Fibroblast of mammary gland (primary cell): ENCODE measurements at places on chromosomes 7 and 10.
A peak's percentile ranks its signal among the peaks of the same experiment; 100 is the strongest.

DNA sequence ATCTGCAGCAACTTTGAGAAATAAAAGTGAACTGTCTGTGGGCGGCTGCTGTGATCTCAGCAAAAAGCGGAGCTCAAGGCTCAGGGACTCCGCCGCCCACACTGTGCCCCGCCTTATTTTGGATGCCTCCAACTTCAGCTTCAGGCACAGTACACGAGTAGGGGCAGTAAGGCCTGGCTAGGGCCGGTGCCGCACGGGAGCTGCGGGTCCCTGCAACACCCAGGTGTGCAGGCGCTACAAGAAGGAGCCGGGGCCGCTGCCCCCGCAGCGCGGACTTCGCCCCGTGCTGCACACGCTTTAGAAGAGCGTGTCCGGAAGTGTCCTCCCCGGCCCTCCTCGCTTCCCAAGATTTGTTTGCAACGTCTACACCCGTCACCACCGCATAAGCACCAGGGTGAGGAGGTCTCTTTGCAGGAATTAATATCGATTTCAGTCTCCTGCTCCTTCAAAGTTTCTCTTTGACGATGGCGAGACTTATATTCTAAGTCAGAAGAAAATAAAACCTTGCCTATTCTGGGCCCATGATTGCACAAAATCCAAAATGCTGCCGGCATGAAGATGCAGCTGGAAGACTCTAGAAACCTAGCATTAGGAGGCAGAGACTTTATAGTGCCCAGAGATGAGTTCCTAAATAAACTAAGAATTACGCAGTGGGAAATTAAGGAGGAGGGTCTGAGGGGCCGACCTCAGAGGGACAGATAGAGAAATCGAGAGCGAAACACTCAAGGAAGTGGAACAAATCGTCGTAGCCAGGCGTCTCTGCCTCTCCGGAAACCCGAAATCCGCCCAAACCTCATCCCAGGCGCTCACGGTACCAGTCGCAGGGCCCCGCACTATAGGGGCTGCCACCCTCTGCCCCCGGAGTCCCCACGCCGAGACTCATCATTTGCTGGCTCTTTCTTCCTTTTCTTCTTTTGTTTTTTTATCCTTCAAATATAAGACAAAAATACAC is 6.4 kb downstream of the VAX1 start:
- DNase-seq = no peak

DNA sequence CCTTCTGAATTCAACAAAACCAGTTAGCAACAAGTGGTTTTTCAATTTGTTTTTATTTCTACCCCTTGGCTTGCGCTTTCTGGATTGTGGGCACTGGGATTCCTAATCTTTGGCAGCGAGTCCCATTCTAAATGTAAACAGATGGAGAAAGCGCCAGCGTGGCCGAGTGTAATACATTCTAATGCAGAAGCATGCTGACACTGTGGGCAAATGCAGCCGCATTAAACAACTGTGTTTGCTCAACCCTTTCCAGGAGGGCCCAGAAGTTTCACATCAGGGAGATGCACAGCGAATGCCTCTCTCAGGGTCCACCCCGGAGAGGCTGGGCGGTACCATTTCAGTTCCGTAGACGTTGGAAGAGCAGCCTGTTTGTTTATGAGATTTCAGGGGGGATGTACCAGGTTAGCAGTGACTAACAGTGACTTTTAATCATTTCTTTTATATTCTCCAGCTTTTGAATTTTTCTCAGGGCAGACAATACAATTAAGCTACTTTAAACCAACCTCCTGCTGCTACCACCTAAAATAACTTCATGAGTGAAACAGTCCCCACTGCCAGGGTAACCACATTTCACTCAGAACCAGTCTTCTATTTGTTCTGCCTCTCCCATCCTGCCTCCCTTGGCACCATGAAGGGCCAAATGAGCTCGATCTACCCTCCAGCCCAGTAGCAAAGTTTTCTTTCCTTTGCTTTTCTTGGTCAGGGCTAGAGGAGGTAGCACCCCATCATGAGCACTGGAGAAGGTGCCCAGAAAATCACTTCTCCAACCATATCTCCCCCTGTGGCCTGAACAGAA is 164.2 kb upstream of the ITGB1 start:
- peak; percentile 58 for DNase-seq

GRCh38 chr10:45558425-45558824 is 114.1 kb downstream of the ZFAND4 start:
- DNase-seq = no peak

DNA sequence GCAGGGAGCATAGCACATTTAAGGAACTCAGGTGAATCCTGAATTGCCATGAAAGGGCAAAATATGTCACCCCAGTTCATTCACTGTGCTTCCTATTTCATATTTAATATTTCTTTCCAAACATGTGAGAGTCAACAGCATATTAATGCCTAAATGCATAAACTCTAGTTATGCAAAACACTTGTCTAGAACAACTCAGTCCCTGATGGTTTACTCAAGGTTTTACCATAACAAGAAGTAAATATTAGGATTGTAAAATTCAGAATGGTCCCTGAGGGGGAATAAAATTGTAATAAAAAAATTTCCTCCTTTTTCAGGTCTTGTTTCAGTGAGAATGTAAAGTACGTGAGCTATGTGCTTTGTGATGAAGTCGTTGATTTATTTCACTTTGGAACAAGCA is 51.7 kb upstream of the SEPHS1 start:
- no peak for DNase-seq

GRCh38 chr7:134632052-134632451 is 14.6 kb upstream of the BPGM start:
- no peak for DNase-seq

DNA sequence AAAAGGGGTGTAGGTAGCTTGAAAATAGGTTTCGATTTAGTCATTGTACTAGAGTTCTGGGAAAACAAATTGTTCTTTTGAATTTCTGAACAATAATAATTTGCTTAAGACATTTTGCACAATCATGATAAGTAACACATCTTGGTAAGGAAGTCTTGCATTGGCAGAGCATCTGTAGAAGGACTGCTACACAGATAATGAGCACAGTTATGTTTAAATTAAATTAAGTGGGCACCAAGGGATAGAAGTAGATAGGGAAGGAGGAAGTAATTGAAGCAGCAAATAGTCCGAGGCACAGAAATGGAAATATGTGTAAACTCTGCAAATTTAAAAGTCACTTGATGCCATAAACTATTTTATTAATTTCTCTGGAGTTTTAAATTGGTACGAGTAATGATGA is 122.4 kb downstream of the CHN2 start:
- DNase-seq = no peak

DNA sequence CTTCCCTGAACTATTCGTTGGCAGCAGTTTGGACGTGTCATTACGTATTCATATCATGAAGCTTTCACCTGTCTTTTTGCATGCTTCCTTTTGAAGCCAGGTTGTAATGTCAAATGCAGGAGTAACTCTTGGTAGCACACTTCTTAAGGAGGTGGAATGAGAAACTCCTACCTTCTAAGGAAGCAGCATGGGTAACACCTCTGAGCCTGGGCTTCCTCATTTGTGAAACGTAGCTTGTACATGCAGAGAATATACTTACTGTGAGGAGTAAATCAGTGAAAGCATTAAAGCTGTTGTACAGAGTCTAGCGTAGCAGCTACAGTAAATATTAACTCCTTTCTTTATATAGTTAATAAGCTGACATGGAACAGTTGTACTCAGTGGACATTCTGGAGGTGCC is 21.1 kb downstream of the CUL1 start:
- DNase-seq = no peak

GRCh38 chr7:29362380-29362779 is 167.8 kb downstream of the CHN2 start:
- no peak for DNase-seq

- no peak for DNase-seq
These were observed 13.2 kb upstream of the EVX1 start for GRCh38 chr7:27229448-27229847.

DNA sequence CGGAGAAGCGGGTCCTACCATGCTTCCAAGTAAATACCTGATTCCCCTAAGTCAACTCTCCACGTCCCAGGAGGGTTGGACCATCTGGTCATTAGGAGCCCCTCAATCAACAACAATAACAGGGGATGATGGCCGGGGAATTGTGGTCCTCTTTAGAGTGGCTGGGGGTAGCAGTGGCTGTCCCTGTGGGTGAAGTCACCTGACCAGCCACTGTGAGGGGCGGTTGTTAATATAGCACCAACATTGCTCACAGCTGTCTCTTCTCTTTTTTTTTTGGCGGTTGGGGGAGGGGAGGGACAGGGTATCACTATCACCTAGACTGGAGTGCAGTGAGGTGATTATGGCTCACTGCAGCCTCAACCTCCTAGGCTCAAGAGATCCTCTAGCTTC is 67.9 kb downstream of the SPDYE5 start:
- DNase-seq = no peak

DNA sequence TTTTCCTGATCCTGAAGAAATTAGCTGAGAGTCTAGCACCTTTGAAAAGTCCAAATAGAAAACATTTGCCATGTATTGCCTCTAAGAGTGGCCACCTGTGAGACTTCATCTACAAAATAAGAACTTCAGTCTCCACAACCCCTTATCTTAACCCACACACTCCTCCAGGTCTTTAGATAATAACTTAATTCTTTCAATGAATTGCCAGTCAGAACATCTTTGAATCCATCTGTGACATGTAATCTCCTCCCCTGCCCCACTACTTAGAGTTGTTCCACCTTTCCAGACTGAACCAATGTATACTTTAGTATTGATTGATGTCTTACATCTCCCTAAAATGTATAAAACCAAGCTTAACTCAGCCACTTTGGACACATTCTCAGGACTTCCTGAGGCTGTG is 84.4 kb upstream of the FAM171A1 start:
- no peak for DNase-seq

DNA sequence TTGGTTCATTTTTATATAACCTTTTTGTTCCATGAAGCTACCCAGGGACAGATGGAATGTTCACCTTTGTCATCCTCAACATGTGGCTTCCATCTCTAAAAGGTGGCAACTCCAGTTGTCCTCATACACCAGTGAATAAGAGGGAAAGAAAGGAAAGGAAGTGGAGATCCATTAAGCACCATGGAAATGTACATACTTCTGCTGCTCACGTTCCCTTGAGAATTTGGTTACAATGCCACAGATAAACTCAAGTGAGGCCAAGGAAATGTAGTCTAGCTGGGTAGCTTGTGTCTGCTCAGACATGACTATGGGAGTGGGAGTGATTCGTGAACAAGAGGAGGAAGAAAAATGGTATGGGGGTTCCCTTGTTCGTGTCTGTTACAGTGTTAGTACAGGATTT is 237.1 kb upstream of the FAM3C start:
- DNase-seq = no peak

GRCh38 chr10:50501924-50502452 is 121.8 kb downstream of the SGMS1 start:
- DNase-seq = no peak

GRCh38 chr7:157054927-157055326 is 44.5 kb upstream of the MNX1 start:
- DNase-seq = no peak

DNA sequence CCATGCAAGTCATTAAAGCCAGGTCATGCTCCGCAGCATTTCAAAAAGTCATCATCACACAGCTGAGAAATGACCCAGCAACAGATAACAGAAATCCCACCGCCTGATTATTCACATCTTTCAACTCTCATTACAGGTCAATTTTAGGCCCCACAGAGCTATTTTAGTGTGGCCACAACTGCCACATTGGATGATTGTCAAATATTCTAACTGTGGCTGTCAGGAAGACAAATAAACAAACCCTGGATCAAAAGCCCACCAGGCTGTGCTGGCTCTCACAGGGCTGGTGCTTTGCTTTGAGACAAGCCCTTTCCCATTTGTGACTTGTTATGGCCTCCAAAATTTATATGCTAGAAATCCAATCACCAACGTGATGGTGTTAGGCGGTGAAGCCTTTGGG is 117.6 kb upstream of the CDC14C start:
- no peak for DNase-seq

DNA sequence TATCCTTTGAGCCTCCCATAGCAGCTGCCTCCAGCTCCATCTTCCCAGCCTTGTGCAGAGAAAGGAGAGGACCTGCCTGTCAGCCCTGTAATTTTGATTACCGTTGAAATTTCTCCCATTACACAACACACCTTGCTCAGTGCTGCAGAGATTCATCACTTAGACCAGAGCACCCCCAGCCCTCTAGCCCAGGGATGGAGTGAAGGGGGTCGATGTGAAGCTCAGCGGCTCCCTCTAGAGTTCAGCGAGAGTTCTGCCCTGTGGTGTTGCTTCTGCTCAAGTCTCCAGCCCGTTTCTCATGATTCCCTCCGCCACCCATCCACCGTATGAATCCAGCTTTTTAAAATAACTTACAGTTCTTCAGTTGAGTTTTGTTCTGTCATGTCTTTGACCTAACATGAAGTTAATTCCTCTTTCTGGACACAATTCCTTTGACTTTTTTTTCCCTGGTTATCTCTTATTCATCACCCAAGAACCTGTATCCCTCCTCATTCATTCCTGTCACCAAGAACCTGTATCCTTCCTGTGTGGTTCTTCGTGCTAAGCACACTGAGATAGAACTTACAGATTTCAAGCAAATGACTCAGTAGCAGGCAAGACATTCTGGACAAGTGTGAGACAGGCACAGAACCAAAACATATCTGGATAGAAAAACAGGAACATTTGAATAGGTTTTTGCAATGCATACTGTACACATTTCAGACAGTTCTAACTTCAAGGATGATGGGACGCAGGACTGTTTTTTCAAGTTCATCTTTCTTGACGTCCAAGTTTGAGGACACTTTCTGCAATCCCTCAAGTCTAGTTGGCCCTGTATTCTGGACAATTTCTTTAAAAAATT is 35.0 kb upstream of the ZNF32 start:
- DNase-seq = peak; percentile 26

DNA sequence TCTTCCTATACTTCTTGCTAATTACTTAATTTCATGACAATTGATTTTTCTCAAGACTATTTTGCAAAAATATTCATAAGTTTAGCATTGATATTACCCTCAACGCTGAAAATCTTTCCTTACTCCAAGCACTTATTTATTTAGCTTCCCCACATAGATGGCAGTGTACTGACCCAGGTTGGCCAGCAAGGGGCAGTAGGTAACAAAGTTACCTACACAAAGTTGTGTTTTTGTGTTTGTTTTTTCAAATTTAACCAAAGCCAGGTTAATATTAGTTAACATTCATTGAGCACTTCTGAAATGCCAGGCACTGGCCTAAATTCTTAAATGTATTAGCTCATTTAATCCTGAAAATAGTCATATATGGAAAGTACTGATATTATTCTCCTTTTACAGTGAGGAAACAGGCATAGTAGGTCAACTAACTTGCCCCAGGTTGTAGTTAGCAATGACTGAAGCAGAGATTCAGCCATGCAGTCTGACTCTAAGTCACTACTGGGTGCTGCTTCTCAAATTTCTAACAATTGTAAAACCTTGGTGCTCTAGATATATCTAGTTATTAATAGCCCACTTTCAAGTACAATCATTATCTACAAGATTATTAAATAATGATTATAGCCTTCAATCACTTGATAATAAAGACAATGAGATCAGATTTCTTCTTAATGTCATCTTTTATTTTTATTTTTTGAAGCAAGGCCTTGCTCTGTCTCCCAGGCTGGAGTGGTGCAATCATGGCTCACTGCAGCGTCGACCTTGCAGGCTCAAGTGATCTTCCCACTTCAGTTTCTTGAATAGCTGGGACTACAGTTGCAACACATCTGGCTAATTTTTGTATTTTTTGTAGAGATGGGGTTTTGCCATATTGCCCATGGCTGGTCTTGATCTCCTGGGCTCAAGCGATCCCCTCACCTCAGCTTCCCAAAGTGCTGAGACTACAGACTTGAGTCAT is 5.8 kb upstream of the GGCT start:
- DNase-seq = peak; percentile 64

GRCh38 chr10:90148116-90148855 is 446.9 kb downstream of the KIF20B start:
- DNase-seq = peak; percentile 80
